NCI-H1105 (cell line): ENCODE measurements at places on chromosomes 2 and 18.

DNA sequence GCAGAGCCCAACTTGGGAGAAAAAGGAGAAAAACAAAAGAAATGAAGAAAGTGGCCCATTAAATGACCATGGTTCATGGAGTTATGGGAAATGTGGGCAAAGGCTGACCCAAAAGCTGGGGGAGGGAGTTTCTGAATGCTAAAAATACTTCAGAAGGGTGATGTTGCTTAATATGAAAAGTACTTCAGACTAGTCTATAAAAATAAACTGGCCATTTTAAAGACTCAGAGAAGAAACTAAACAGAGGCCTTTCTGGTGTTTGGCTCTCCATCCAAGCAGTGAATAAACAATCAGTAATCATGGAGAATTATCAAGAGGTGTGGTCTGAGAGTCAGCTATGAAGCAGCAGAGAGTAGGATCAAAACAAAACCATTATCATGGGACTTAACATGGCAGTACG lies 160.8 kb upstream of the MAPRE2 start:
- no peak for DNase-seq

DNA sequence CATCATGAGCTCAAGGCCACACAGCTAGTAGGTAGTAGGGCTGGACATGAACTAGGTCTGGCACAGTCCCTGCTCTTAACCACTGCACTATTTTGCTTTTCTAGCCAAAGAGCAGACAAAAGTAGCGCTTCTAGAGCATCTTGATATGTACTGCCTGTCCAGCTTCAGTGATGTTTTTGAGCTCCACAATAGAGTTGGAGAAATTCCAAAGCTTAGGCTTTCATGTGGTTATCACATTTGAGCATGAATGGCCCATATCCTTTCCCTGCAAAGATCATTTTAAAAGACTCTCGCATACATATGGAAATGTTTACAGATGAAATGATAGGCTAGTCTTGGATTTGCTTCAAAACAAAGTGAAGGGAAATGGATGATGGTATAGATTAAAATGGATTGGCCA lies 128.7 kb downstream of the MAP3K20 start:
- no peak for DNase-seq

DNA sequence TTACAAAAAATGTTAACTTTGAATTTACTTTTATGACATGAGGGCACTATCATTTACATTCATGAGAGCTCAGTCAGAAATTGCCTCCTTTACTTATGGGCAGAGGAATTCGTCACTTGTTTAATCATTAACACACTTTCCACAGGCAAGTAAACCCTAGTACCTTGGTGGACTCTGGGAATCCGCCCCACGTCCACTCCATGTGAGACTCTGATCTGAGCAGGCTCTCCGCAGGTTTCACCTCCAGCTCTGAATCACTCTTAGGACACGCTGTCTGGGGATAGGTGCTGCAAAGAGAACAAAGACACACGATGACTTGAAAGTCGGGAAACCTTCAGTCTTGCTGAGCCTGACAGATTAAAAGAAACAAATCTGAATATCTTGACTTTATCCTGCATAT lies 73.6 kb downstream of the LPIN2 start:
- no peak for DNase-seq

GRCh38 chr2:10814571-10815331 lies 2.2 kb upstream of the PDIA6 start:
- no peak for DNase-seq

DNA sequence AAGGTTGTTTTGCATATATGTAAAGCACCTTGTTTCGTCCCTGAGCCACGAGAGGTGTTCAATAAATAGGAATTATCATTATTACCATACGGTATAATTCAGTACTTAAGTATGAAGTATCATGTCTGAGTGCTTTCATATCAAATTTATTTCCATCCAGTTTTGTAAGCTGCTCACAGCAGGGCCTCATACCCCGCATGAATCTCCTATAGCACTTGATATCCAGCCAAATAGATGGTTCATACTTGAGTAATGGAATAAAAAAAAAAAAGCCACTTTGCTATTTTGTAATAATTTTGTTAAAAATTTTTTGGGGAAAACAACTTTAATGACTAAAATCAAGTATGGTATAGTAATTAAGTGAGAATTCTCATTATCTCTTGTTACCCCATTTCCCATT lies 160.8 kb upstream of the NOSTRIN start:
- no peak for DNase-seq

DNA sequence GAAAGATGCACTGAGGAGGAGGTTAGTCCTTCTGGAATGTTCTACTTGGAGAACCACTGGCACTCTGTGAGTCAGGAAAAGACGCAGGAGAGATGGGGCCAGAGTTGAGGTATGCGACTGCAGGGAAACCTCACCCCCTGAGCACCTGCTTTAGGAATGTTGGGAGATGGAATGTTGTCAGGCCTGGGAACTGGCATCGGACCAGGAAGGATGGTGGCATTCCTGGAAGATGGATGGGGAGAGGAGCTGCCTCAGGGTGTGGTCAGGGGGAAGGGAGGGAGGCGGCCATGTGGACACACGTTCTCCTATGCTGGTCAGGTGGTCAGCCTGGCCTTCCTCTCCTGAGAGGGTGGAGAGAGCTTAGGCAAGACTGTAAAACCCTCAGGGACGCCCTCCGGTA lies 146.3 kb downstream of the CELF4 start:
- no peak for DNase-seq

DNA sequence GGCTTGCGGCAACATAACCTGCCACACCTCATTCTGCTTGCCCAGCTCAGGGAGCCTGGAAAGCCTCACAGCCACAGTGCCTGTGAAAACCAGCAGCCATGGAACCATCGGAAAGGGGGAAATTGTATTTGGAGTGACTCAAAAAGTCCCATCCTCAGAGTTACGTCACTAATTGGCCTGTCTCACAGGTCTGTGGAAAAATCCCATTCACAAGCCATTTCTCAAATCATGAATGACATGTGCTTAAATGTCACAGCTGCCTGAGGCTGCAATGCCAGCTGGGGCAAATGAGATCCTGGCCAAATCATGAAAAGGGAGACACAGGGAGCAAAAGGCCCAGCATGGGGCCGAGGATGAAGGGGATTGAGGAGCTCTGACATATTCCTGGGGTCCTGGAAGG lies 486.9 kb upstream of the RAB6C start:
- no peak for DNase-seq

DNA sequence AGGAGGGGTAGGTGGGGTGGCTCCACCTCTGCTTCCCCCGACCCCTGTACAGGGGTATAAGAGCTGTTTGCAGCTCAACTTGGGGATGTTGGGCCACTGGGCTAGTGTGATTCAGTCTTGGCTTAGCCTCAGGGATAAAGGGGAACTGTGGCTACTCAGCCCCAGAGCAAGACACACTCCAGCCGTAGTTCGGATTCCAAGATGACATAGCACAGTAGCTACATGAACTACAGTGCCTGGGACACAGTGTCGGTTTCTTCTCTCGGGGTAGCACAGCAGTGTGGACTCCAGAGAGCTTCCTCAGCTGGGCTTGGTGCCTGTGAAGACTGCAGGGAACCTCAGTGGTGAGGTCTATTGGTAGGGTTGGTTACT lies 21.1 kb downstream of the CARF start:
- DNase-seq = no peak

- no peak for DNase-seq
Measured at GRCh38 chr2:7020939-7021470, 103.8 kb downstream of the RNF144A start.

GRCh38 chr2:607172-607571 lies 70.0 kb downstream of the TMEM18 start:
- DNase-seq = no peak

DNA sequence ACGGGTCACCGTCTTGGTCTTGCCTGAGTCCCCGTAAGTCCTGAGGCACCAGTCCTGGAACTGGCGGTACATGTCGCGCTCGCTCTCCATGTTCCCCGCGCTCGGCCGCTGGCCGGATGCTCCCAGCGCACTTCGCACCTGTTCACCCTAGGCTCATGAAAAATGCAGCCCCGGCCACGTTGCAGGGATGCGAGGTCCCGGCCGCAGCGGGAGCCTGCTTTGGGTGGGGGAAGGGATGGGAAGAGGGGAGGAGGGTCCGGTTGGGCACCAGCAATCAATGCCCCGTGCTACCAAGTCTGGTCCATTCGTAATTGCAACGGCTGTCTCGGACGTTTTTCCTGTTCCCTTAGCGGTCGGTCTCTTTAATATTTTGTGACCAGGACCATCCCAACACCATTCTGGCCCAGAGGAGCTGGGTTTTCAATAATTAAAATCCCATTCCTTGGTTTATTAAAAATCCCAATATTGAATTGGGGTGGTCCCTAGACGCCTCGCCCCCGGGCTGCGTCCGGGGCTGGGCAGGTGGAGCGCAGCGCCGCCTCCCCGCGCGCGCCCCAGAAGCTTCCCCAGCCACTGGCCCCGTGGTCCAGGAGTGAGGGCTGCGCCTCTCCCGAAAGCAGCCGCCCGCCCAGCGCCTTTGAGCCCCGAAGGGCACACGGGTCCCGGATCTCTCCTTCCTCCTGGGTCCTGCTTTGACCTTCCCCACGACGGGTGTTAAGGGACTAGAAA lies 1.4 kb downstream of the NOL4 start:
- DNase-seq = peak; percentile 49

- no peak for DNase-seq
Measured at GRCh38 chr2:154591294-154591820, 107.1 kb upstream of the KCNJ3 start.

GRCh38 chr2:187612857-187613256 lies 58.6 kb upstream of the TFPI start:
- DNase-seq = no peak

DNA sequence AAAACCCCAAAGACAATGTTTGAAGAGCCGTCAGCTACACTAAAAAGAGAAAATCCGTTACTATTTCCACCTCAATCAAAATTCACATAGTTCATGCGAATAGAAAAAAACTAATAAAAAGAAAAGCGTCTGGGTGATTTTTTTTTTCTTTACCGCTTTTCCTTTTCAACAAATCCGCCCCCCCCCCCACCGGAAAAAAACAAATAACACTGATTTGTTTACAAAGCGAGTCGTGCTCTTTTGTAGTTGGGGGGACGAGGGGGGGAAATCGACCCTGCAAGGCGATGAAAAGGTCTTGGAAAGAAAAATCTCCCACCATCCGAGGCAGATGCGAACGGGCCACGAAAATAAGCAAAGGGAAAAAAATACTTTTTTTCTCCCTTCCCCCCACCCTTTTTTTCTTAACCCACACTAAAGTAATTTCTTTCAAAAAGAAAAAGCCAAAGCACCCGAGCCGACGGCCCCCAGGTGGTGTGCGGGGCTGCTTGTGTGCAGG lies 638 bp downstream of the ZNF521 start:
- DNase-seq = no peak

DNA sequence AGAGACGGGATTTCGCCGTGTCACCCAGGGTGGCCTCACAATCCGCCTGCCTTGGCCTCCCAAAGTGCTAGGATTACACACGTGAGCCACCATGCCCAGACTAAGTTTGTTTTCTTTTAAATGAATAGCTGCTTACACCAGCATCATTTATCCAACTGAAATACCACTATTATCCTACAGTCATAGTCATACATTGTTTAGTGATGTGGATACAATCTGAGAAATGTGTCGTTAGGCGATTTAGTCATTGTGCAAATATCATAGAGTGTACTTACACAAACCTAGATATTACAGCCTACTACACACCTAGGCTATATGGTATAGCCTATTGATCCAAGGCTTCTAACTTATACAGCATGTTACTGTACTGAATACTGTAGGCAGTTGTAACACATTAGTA lies 10.3 kb downstream of the ZC3H15 start:
- DNase-seq = no peak

DNA sequence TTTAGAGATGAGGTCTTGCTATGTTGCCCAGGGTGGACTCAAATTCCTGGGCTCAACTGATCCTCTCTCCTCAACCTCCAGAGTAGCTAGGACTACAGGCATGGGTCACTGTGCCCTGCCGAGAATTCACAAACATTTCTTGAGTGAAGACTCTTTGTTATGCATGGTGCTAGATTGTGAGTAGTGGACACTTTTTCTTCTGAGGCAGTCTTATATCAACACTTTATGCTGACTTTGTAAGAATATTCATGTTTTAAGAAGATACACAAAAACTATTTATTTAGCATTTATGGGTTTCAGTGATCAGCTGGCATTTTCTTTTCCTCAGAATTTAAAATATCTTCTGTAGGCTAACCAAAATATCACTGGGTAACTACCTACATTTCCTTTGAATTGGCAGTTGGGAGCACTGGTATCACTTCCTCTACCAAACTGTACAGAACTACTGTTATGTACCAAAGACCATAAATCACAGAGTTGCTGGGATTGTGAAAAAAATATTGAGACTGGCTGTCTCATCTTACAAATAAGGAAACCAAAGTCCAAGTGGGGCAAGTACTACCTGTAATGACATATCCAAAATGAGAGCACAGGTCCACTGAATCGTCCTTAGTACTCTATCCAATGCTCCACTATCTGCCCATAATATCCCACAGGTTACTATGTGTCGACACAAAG lies 34.0 kb downstream of the DOCK10 start:
- DNase-seq = no peak

GRCh38 chr2:199443589-199444130 lies 14.1 kb downstream of the SATB2 start:
- DNase-seq = no peak
